ENCODE measurements at places on chromosomes 6 and 20.

DNA sequence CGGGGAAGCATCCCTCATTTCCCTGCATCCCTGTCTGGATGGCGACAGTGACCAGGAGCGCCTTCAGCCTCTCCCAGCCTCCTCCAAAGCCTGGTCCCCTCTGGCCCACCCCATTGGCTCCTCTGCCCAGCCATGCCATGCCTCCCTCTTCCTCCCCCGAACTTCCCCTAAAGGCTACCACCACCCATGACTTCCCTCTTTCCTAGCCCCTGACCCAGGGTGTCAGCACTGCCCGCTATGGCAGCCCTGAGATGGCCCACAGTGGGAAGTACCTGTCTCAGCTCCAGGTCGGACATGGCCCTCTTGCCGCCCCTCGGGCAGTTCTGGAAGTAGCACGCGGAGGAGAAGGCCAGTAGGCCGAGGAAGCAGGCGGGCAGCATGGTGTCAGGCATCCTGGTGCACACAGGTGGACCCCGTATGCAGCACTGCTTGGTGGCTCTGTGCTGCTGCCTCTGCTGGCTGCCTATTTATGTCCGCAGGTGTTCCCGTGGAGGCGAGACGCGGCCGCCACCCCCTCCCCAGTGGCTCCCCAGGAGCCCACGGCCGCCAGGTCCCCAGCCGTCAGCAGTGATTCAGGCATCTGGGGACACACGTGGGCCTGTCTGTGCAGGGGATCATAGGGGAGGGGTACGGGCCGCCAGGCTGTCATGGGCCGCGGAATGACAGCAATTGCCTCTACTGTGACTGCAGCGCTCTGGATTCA lies at the start of gene AVP:
TSS of gene AVP (minus strand) at position 442 of the 703 bp plus-strand sequence. CDS start at position 392, 50 bp downstream.
- no peak for DNase-seq

DNA sequence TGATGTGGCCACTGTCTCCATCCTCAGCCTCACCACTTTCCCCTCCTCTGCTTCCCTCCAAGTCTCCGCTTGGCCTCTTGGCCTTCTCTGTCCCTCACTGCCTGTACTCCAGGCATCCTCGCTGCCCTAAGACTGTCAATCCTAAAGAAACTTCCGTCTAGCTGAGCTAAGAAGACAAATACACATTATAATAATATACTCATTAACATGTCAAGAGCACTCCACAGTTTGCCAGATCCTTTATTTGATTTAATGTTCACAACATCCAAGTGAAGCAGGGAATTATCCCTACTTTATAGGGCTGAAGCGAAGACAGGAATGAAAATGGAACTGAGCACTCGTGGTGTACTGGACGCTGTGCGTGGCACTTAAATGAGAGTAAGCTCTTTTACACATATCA lies 72.4 kb upstream of the SLC22A23 start:
- DNase-seq, result no peak

GRCh38 chr6:119132261-119132981 lies 54.0 kb upstream of the FAM184A start:
- peak; percentile 60 for DNase-seq

DNA sequence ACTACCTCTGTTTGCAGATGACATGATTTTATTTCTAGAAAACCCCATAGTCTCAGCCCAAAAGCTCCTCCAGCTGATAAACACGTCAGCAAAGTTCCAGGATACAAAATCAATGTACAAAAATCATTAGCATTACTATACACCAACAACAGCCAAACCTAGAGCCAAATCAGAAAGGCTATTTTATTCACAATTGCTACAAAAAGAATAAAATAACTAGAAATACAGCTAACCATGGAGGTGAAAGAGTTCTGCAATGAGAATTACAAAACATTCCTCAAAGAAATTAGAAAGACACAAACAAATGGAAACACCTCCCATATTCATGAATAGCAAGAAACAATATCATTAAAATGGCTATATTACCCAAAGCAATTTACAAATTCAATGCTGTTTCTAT lies 65.6 kb upstream of the HTR1E start:
- no peak for DNase-seq

DNA sequence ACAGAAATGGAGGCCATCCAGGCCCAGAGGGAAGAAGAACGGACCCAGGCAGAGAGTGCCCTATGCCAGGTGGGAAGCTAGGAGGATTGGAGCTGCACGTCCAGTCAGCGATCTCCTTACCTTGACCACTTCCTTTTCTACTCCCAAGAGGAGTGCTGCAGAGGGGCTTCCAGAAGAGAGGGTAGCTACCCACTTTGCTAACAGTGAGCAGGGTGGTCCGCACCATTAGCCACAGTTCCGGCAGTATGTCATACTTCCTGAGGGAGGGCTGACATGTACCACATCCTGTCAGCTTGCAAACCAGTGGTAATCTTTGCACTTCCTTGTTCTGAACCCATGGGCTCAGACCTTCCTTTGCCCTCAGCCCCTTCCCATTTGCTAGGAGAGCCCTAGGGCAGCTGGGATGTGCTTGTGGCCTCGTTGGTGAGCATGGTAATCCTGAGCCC lies 35.4 kb downstream of the CEP250 start:
- no peak for DNase-seq

DNA sequence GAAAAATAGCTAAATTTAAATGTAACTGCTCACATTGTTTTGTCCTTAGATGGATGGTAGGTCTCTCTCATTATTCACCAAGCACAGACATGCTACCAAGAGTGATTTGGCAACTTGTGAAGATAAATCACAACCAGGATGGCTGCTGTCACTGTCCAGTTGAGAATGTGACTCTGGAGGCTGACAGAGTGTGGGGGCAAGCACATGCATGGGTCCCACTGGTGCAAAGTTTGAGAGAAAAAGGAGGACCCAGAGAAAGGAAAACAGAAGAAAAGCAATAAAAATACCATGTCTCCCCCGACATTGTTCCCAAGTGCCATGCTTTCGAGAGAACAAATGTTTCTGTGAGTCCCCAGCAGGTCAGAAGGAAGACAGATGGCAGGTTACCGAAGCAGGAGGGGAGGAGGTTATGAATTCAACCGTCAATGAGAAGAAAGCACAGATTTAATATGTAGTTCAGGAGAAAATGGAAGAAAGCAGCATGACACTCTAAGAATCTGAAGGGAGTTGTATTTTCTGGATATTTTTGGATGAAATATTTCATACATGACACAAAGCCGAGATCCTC lies 73.0 kb upstream of the TSHZ2 start:
- DNase-seq, result no peak

GRCh38 chr20:44590980-44591778 lies 8.8 kb downstream of the PKIG start:
- DNase-seq, result no peak

GRCh38 chr6:24126586-24127192 lies 674 bp downstream of the NRSN1 start:
- DNase-seq, result peak; percentile 62

DNA sequence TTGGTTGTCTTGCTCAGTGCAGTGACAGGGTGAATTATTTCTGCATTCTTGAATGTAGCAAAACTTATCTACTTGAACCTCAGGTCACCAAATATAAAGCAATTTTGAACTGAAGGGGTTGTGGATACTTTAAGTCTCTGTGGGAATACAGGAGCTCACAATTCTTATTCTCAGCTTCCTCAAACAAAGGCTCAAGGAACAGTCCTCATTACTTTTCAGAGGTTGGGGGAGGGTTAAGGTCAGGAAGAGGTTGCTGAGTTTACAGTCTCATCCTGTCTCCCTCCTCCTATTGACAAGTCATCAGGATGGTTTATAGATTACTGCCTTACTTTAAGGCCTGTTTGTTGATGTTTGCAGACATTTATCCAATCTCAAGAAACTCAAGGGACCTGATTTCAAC lies 143.6 kb upstream of the SPACA1 start:
- DNase-seq, result no peak

- DNase-seq, result no peak
Measured at GRCh38 chr6:26576407-26576843, 20.3 kb upstream of the ABT1 start.

DNA sequence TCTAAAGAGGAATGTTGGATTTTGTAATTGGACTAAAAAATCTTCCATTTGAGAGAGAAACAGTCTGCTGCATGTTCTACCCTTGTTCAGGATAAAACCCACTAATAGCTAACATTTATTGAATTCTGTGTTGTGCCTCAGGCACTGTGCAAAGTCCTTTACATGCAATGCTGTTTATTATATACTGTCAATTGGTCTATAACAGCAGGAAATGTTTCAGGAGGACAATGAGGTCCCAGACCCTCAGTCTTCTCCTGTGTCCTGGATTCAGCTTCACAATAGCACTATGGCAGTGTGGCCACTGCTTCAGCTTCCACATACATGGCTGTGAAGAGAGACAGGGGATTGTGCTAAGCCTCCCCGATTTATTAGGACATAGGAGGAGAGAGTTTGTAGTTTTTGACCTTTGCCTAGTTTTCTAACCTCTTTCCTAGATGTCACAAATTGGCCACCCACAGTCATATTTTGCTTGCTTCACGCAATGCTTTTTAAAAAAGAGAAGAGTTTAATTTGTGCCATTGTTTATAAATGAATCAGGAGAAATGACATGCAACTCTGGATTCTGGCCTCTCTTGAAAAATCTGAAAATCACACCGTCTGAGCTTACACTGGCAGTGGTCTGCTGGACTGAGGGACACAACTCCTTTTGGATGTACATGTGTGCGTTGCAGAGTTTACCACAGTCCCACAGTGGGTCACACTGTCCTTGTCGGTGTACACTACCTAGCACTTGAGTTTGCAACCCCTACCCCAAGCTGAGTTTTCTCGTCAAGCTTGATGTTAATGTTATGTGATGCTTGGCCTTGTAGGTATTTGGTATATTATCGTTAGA lies 11.3 kb downstream of the PTPN1 start:
- DNase-seq, result no peak

DNA sequence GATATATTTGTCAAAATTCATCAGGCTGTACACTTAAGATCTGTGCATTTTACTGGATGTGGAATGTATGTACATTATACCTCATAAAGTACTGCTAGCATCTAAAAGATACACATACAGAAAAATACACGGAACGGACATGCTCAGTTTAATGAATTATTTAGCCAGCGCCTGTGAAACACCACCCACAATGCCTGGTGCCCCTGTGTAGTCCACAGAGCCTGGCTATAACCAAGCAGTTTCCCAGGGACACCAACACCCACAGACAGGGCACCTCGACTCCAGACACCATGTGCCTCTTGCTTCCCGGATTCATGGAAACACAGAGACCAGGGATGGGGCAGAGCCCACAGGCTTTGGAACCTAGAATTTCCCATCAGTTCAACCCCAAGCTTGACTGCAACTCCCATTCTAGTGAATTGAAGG lies 17.4 kb upstream of the ARMC12 start:
- no peak for DNase-seq

- DNase-seq, result peak; percentile 92
Measured at GRCh38 chr20:11807054-11808048, 110.3 kb upstream of the BTBD3 start.

DNA sequence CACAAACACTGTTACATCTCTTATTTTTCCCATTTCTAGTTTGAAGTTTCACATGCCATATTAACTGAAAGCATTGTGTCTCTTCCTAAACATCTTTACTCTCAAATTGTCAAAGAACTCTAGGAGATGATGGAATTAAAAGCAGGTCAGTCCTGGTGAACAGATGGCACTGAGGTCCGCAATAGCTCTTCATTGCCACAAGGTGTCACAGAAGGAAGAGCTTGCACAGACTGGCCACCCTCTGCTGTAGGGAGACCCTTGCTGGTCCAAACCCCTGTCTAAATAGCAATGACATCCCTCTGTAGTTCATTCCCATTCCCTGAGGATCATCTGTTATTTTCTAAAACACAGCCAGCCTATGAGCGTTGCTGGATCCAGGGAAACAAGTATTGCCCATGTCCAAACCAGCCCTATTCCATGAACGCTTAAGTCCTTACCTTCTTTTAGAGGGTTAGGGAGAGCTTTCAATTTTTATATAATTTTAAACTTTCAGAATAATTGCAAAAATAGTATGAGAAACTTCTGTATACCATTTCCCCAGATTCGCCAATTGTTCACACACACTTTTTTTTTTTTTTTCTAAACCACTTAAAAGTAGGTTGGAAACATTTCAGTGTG lies 10.1 kb upstream of the HDAC2 start:
- DNase-seq, result peak; percentile 35

- no peak for DNase-seq
Measured at GRCh38 chr20:11108102-11108810, 434.5 kb upstream of the JAG1 start.

- DNase-seq, result peak; percentile 7
Measured at GRCh38 chr6:141866731-141867497, 265.8 kb upstream of the GJE1 start.

GRCh38 chr6:139748353-139749146 lies 374.1 kb upstream of the CITED2 start:
- DNase-seq, result no peak

DNA sequence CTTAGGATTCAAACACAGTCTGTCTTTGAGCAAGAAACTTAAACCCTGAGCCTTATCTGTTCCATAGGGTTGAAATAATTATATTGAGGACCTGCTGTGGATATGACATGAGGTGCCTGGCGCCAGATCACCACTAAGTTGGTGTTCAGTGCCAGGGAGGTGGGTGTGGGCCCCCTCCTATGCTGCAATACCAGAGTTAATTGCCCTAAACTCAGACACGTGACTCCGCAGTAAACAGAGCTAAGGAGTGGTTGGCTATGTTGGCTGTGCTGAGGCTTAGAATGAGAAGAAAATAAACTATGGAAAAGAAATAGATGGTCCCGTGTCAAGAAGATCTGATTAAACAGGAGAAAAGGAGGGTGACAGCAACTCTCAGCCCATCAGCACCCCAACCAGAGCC lies 419.4 kb upstream of the JARID2 start:
- DNase-seq, result no peak

DNA sequence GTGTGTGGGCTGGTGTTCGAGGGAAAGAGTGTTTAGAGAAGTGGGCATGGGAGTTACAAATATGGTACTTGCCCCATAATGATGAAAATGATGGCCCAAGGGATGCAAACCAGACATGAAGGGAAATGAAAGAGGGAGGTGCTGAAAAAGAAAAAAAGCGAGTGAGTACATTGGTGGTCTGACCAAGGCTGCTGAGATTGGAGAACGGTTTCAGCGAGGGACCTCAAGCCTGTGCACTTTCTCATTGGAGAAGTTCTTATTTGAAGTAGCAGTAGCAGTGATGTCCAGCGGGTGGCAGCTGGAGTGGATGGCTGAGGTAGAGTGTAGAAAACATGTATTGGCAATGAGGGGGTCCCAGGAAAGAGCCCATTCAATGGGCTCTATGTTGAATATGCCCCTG lies 54.8 kb downstream of the TNFAIP3 start:
- DNase-seq, result no peak

- DNase-seq, result no peak
Measured at GRCh38 chr6:4788953-4789584, 12.9 kb downstream of the CDYL start.

GRCh38 chr20:60056407-60057122 lies 98.3 kb downstream of the CDH26 start:
- DNase-seq, result no peak

GRCh38 chr6:45422503-45423110 lies 44.9 kb upstream of the SUPT3H start:
- peak; percentile 76 for DNase-seq

GRCh38 chr6:82984720-82985119 lies 80.9 kb downstream of the UBE3D start:
- no peak for DNase-seq

Data from astrocyte of the spinal cord (primary cell).